A549 treated with GW870086 at 1 μM for 4 hours (cell line): ENCODE measurements at places on chromosomes 13 and 19. TPM values are rescaled to one million over a fixed set of nuclear protein-coding genes. Genes with fewer than 3 reads are reported as not detected.

Gene PCSK4
- 0.42 to 1.9 TPM (median 1.0 TPM) in 5 replicates for total RNA-seq

Gene PLIN5
- total RNA-seq = 0.10 to 0.15 TPM (median 0.12 TPM) in 3 of 5 replicates, not detected in the others

Gene TUBA3C
- not detected in 5 replicates for total RNA-seq

Gene WDR62
- total RNA-seq = 20.3 to 27.6 TPM (median 24.5 TPM) in 5 replicates

Gene NOTCH3
- total RNA-seq = 12.5 to 20.8 TPM (median 19.1 TPM) in 5 replicates

Gene CYP2F1
- not detected in 5 replicates for total RNA-seq

Gene AXL
- 101 to 107 TPM (median 104 TPM) in 5 replicates for total RNA-seq

Gene PSG7
- total RNA-seq = 0.07 TPM in 1 of 5 replicates, not detected in the others

Gene ZNF528
- 0.13 to 0.21 TPM (median 0.16 TPM) in 3 of 5 replicates, not detected in the others for total RNA-seq

Gene CCL25
- total RNA-seq = not detected in 5 replicates

Gene DDX49
- 31.2 to 49.9 TPM (median 42.7 TPM) in 5 replicates for total RNA-seq

Gene ZNF98
- not detected in 5 replicates for total RNA-seq

Gene EXOSC5
- 82.4 to 100 TPM (median 93.5 TPM) in 5 replicates for total RNA-seq

Gene CYP2A6
- total RNA-seq = not detected in 5 replicates

Gene PROZ
- total RNA-seq = not detected in 5 replicates

Gene SLC10A2
- not detected in 5 replicates for total RNA-seq

Gene SLITRK5
- total RNA-seq = 0.54 to 0.77 TPM (median 0.65 TPM) in 5 replicates
